T-helper 1 cell (primary cell): ENCODE measurements at places on chromosomes 13 and 19.

- DNase-seq: no peak
Observed at GRCh38 chr13:102993348-102993747, 72.9 kb downstream of the SLC10A2 start.

DNA sequence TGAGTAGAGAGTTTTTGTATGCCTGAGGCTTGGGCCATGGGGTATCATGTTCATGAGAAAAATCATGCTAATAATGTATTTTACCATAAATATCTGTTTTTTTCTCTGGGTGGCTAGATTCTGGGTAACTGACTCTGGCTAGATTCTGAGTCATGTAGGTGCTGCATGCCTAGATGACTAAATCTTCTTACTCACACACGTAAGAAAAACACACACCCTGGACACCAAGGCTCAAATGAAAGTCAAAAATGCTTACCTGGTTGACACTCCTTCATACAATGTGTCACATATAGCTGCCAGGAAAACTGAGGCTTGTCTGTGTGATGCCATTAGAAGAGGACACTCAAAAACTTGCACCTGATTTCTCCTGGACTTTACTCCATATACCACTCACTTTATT is 597.4 kb upstream of the SLITRK1 start:
- no peak for DNase-seq

DNA sequence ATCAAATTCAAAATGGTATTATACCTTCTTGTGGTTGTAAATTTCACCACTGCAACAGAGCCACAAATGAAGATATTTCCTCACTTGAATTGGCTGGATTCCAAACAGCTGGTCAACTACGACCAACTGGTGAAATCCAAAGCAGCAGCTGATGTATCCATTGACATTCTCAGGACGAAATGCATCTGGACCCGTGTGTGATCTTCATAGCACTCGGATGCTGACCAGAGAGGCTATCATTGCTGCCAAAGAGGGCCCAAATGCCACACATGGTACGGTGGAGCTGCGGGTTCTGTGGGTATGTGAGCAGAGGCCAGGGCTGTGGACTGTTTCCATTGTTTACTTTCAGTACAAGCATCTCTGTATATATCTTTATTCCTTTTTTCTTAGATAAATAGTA is 25.6 kb upstream of the PCCA start:
- no peak for DNase-seq

DNA sequence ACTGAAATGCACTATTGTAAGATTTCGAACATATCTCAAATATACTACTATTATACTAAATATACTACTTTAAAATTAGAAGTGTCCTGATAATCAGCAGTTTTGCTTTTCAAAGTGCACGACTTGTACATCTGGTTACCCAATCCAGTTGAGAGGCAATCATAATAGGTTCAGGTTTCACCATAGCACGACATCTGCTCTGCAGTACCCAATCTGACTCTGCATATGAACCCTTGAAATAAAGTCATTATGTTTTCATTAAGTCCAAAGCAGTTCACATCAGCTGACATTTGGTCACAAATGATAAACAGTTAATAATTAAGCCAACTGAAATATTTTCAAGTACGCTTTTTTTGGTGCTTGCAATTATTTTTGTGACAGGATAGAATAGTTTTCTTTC is 90.6 kb downstream of the PCDH9 start:
- DNase-seq: no peak

GRCh38 chr19:3162418-3163229 is 15.9 kb upstream of the S1PR4 start:
- DNase-seq: no peak

GRCh38 chr13:40966298-40966697 is 52.8 kb downstream of the ELF1 start:
- DNase-seq: no peak

GRCh38 chr13:88704600-88705275 is 1033.6 kb downstream of the SLITRK5 start:
- no peak for DNase-seq

DNA sequence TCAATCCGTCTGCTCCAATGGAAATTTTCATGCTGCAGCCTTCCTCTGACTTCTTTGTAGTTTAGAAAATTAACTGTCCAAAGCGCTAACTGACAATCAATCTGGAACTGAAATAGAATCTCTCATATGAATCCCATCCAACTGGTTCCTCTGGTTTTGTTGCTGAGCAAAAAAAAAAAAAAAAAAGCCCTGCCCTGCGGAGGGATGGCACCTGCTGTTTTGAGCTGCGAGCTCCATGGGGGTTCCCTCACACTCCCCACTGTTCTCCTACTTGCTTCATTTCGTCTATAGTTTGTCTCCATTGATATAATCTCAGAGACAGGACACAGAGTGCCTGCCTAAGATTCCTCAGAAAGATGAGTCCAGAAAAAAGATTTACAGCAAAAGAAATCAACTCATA is 33.4 kb downstream of the FAAP24 start:
- no peak for DNase-seq

- no peak for DNase-seq
Observed at GRCh38 chr13:20390526-20391175, 135.0 kb downstream of the CRYL1 start.

DNA sequence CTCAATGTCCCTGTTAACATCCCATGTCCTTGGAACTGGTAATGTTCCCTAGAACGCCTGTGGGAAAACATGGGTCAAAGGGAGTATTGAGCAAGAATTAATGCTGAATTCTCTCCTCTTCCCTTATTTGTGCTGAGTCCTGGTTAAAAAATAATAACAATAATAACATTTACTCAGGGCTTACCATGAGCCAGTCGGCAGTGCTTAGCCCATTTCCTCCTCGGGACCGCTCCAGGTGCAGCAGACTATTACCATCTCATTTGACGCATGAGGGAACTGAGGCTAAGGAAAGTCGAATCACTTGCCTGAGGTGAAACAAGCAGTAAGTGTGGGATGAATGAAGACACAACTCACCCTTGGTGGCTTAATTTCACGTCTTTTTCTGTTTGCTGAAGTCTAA is 33.6 kb upstream of the SLC15A1 start:
- no peak for DNase-seq

- no peak for DNase-seq
Observed at GRCh38 chr13:70324519-70324918, 216.3 kb upstream of the KLHL1 start.

- no peak for DNase-seq
Observed at GRCh38 chr19:35559781-35560180, 3.7 kb downstream of the ATP4A start.

GRCh38 chr19:16026131-16026530 is 50.2 kb upstream of the TPM4 start:
- DNase-seq: no peak

DNA sequence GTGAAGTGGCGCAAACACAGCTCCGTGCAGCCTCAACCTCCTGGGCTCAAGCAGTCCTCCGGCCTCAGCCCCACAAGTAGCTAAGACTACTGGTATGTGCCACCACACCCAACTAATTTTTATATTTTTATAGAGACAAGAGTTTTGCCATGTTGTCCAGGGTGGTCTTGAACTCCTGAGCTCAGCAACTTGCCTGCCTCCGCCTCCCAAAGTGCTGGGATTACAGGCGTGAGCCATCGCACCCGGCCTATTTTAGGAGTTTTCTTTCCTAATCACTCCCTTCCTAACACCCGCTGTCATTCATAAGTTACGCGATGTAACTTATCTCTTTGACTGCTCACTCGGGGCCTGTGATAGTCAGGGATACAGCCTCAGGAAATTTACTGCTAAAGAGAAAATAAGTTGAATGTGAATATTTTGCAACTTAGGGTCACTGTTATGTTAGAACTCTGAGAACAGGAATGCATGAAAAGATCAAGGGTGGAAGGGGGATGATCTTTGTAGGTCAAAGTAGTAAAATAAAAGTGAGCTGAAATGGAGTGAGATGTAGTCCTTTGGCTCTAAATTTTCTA is 140.3 kb downstream of the DCT start:
- DNase-seq: no peak

GRCh38 chr13:107907065-107907805 is 308.1 kb downstream of the LIG4 start:
- no peak for DNase-seq

DNA sequence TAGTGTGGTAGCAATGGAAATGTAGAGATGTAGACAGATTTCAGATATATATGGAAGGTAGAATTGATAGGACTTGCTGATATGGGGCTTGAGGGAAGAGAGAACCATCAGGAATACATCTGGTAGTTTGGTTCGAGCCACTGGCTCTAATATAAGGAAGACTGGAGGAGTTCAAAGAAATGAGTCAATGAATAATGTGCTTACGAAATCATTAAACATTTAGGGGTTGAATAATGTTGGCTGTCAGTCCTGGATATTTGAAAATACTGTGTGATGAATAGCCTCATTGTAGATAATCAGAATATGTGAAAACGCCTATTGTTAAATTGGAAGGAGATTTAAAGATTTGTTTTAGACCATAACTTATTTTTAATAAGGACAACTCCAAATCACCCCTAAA is 21.6 kb downstream of the SGCG start:
- no peak for DNase-seq

GRCh38 chr13:99873141-99873540 is 98.4 kb downstream of the ZIC5 start:
- DNase-seq: no peak
